Activated naive CD8-positive, alpha-beta T cell treated with anti-CD3 and anti-CD28 coated beads, Interleukin-2, amount 10 ng/mL, durations not matched to agents 7 days and 5 days (primary cell): ENCODE measurements at places on chromosomes 4 and X. TPM values are rescaled to one million over a fixed set of nuclear protein-coding genes. Genes with fewer than 3 reads are reported as not detected.

GRCh38 chrX:118370921-118371624 is 25.2 kb downstream of the WDR44 start:
- no peak for DNase-seq

- DNase-seq = no peak
These were observed 40.0 kb downstream of the RBPJ start for GRCh38 chr4:26360864-26361263.

The COL4A5 gene
- not detected for total RNA-seq

The CXCL3 gene
- 0.17 TPM for total RNA-seq

GRCh38 chrX:41728125-41728524 is 4.1 kb downstream of the GPR82 start:
- no peak for DNase-seq

DNA sequence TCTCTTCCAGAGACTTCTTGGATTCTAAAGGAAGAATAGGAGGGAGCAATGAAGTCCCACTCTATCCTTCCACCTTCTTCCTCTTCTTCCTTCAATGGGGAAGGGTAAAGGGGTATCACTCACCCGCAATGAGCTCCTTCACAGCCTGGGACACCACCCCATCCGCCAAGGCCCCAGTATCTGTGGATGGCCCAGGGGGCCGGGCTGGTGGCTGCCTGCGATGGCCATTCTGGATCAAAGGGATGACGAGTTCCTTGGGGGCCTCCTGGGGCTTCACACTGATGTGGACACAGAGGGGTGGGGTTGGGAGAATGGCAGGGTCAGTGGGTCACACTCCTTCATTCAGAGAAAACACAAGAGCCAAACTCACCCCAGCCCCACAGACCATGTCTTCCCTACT is 1.0 kb downstream of the GPKOW start:
- DNase-seq = no peak

- no peak for DNase-seq
These were observed 8.3 kb upstream of the GRPEL1 start for GRCh38 chr4:7075962-7076695.

- no peak for DNase-seq
These were observed 46.6 kb upstream of the PRRG1 start for GRCh38 chrX:37302569-37302968.

- DNase-seq = no peak
These were observed 201.0 kb upstream of the GPR101 start for GRCh38 chrX:137234651-137235402.

DNA sequence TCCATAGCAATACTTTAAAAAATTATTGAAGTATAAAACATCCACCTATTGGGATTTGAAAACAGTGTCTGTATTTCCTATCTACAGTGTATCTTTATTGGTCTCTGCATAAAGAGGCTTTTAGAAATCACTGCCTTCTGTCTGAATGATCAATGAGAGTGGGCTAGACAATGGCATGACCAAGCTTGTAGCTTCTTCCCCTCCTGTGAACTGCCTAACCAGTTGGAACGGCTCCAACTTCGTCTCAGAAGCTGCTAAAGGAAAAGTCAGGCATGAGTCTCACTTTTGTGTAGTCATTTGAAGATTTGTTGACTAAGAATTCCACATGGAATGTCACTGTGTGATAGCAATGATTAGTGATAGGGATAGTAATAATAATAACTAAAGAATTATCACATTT is 64.2 kb downstream of the INTS12 start:
- no peak for DNase-seq

DNA sequence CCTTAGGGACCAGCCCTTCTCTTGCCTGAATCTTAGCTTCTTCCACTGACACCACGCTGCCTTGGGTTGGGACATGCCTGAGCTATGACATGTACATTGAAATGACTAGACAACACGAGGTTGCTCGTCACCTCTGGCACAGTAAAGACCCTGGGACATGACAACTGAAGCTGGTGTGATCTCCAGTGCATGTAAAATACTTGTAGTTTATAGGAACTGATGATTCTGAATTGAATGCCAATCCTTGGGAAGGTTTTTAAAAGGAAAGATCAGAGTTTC is 100.7 kb upstream of the PGRMC2 start:
- DNase-seq = no peak

DNA sequence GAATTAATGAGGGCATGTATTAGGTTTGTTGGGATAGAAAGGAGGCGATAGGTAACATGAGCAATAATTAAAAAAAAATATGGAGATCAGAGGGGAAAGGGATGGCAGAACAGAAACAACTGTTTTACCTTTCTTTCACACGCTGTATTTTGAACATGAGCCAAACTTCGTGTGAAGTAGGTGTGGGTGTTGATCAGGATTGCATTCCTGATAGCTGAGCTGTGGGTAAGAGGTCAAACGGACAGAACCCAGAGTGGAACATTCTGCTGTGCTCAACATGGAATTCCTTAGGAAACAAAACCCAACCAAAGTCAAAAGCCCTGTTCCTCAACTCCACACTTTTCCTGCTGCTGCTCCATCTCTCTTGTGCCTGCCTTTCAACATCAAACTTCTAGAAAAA is 162.5 kb upstream of the CASK start:
- DNase-seq = no peak

- DNase-seq = no peak
These were observed 5.2 kb downstream of the POU4F2 start for GRCh38 chr4:146643812-146644401.

DNA sequence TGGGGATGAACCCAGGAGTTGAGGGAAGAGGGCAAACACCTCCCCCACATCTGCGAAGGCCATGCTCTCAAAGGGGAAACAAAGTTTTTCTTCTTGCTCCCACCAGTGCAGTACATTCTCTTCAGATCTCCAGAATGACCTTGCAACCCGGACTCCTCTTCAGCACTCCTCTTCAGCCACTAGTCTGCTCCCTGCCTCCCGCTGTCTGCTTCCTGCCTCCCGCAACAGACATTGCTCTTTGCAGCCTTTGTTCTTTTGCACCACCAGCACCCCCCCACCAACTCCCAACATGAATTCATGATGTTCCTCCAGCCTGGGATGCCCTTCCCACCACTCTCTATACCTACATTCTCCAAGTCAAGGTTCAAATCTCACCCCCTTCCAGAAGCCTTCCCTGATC is 32.1 kb downstream of the UTP14A start:
- DNase-seq = no peak

GRCh38 chr4:81538716-81539427 is 67.2 kb upstream of the RASGEF1B start:
- DNase-seq = no peak

DNA sequence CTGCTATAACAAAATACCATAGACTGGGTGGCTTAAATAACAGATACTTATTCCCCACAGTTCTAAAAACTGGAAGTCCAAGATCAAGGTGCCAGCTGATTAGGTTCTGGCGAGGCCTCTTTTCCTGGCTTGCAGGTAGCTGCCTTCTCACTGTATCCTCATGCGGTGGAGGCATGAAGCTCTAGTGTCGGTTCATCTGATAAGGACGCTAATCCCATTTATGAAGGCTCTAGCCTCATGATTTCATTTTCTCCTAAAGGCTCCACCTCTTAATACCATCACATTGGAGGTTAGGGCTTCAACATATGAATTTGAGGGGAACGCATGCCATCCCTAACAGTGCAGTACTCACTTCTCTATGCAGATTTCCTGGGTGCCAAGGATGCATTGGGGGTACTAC is 57.9 kb upstream of the STIM2 start:
- no peak for DNase-seq

DNA sequence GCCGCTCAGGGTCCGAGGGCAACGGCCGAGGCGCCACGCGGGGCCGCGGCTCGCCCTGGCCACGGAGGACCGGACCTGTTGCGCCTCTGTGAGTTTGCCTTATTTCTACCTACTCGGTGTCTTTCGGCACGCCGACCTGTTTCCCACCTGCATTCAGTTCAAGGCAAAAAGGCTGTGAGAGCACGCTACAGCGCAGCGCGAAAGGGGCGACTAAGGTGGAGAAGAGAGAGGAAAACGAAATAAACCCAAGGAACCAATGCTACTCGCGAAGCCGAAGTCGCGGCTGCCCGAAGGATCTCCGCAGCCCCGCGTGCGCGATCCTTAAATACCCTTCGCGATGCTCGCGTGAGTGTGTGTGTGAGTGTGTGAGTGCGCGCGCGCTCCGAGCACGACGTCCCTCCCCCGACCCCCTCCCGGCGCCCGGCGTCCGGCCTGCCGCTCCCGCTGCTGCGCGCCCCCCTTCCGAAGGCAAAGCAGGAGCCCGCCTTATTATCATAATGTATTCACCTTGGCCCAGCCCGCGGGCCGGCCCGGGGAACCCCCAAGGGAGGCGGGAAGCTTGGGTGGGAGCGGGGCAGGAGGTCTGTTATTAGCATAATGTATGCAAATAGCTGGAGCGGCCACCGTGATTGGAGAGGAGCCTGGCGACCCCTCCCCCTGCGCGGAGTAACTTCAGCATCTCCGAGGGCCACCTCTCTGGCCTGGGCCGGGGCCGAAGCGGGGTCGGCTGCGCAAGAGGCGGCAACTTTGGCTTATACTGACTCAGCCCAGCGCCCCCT is at the start of gene COL25A1:
Gene COL25A1 (minus strand): TSS at position 298 of the 779 bp plus-strand sequence.
- peak; percentile 54 for DNase-seq

GRCh38 chr4:1547131-1547855 is 136.8 kb downstream of the FAM53A start:
- DNase-seq = no peak

DNA sequence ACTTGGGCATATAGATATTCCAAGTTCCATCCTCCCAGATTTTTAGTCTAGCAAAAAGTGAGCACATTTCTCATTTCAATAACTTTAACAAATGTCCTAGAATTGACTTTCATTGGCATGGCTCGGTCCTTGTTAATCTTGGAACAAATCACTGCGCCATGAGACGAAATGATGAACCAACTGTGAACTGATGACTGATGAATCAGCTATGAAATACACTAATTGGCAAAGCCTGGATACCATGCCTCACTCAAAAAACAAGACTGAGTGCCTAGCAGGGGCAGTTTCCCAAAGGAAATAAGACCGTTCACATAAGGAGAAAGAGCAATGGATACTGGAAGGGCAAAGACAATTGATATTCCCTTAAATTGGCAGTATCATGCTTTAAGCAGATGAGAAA is 248.6 kb upstream of the VEGFC start:
- DNase-seq = no peak
